ENCODE measurements at places on chromosomes 7 and 10.

DNA sequence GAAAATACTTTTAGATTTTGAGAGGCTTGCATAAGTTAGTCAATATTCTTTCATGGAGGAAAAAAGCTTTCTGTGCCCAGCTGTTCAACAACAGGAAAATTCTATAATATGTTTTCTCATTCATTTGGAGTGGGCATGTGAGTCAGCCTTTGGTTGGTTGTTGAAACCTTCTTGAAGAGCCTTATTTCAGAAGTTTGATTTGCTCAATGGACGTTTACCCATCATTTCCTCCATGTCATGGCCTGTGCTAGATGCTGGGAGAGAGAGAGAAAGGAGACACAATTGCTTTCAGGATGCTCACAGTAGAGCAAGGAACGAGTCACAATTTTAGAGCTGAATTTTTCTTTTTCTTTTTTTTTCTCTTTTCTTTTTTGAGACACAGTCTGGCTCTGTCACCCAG is 181.7 kb downstream of the PRKCQ start:
- no peak for DNase-seq
- no peak overlapping the region for H3K4me3 ChIP-seq
- H3K27ac ChIP-seq, result no peak overlapping the region
- H3K27me3 ChIP-seq, result no peaks in the 10 kb centered on the region

DNA sequence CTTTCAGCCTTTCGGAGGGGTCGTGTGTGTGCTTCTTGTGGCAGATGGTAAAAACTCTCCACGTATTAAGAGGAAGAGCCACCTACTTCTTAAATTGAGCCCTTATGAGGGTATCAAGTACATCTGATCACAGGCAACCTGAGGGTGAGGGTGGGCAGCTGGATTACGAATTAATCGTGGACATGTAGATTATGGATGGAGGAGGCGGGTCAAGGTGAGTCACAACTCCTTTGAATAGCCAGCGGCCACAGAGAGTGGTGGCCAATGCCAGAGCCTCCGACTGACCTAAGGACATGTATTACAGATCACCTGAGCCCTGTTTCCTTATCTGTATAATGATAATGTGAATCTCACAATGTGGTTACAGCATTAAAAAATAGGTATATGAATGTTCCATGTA is 1083.9 kb downstream of the SORCS3 start:
- no peaks in the 10 kb centered on the region for H3K4me1 ChIP-seq
- no peaks in the 10 kb centered on the region for H3K27me3 ChIP-seq
- H3K36me3 ChIP-seq, result no peaks in the 10 kb centered on the region

DNA sequence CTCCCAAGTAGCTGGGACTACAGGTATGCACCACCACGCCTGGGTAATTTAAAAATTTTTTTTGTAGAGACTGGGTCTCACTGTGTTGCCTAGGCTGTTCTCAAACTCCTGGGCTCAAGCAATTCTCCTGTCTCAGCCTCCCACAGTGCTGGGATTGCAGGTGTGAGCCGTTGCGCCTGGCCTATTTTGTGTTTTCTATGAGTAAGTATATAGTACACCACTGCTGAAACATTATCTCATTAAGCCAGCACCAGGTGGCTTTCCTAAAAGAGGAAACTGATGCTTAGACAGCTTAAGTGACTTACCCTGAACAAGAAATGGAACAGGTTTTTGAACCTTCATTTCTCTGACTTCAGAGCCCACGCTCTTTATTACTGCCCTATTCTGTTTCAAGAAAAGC is 7.8 kb upstream of the PTPN12 start:
- H3K27me3 ChIP-seq, result no peaks in the 10 kb centered on the region
- DNase-seq, result no peak
- H3K4me3 ChIP-seq, result no peak overlapping the region
- no peaks in the 10 kb centered on the region for H3K4me1 ChIP-seq
- no peaks in the 10 kb centered on the region for H3K36me3 ChIP-seq

DNA sequence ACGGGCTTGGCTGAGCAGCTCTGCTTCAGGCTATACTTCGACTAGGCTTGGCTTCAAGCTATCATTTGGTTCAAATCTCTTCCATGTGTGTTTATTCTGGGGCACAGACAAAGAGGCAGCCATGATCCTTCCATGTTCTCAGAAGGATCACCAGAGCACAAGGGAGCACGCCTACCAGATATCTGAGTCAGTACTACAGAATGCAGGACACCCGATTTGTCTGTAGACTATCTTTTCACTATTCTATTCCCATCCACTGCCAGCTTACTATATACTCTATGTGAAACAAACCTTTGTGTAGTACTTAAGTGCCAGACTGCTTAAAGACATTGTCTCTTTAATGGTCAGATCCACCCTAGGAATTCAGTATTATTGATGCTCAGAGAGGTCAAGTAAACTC is 35.1 kb downstream of the CH25H start:
- DNase-seq, result no peak
- H3K4me3 ChIP-seq, result no peak overlapping the region
- no peaks in the 10 kb centered on the region for H3K36me3 ChIP-seq
- peaks cover 12% of the 10 kb centered on the region for H3K4me1 ChIP-seq

GRCh38 chr10:88239212-88239611 is 343.9 kb downstream of the RNLS start:
- H3K4me1 ChIP-seq, result peaks cover 24% of the 10 kb centered on the region
- no peak overlapping the region for H3K4me3 ChIP-seq
- no peaks in the 10 kb centered on the region for H3K27me3 ChIP-seq

GRCh38 chr10:130111113-130111851 is 652 bp upstream of the C10orf143 start:
- peaks cover 28% of the 10 kb centered on the region for H3K4me1 ChIP-seq
- DNase-seq, result peak; percentile 99
- H3K36me3 ChIP-seq, result no peaks in the 10 kb centered on the region
- H3K27ac ChIP-seq, result peak overlapping the region; percentile 95
